ENCODE measurements at places on chromosomes 2 and 18.

- DNase-seq = no peak
Observed at GRCh38 chr2:56475191-56475590, 291.4 kb downstream of the CCDC85A start.

GRCh38 chr2:29606104-29607037 lies 315.0 kb downstream of the ALK start:
- no peak for DNase-seq

DNA sequence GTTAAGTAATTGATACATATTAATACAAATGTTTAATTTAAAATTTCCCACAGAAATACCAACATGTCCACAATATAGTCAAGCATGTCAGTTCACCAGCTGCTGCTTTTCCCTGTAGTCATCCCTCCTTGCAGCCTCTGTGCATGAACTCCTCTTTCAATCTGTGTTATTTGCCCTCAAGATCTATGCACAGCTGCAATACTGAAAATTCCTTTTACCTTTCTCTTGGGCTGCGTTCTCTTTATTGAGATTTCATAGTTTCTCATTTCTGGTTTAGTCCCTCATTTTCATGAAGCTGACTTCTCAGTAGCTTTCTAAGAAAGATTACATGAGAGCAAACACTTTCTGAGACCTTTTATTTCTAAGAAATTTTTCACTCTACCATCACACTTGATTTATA lies 464.9 kb downstream of the PARD3B start:
- no peak for DNase-seq

DNA sequence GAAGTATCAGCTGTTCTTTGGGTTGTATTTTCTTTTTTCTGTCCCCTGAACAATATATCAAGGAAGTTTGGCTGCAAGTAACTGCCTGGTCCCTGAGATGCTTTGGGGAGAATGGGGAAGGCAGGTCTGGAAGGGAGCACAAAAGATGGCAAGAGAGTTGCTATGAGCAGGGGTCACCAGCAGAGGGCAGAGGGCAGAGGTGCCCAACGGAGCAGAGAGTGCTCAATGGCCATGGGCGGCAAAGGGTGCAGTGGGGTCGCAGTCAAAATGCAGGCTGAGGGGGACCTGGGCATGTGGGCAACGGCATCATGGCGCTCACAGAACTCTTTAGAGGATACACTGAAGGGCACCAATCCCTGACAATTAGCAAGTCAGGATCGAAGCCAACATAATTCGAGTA lies 107.7 kb upstream of the ATP8B1 start:
- no peak for DNase-seq

GRCh38 chr18:63454497-63454896 lies 22.3 kb upstream of the SERPINB5 start:
- DNase-seq = no peak

DNA sequence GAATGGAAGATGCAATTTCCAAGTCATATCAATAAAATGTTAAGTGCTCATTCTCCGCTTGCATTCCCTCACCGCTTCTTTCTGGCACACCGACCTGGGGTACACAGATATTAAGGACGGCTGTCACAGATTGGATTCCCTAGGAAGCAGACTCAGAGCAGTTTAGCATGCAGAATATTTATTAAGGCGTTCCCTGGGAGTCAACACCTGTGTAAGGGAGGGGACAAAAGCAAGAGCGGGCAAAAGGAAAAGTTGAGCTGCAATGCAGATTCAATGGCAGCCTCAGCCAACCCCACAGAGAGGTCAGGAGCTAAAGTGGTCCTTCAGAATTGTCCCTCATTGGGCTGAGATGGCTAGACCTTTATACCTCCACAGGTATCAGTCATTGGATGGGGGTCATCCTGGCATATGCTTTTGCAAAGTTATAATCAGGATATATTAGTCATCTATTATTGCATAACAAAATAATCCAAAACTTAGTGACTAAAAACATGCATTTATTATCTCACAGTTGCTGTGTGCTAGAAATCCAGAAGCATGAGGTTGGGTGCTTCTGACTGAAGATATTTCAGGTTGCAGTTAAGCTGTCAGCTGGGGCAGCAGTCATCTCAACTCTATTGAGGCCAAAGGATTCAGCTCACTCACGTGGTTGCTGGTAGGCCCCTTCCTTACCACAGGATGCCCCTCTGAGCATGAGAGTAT lies 27.0 kb upstream of the INO80D start:
- DNase-seq = no peak

DNA sequence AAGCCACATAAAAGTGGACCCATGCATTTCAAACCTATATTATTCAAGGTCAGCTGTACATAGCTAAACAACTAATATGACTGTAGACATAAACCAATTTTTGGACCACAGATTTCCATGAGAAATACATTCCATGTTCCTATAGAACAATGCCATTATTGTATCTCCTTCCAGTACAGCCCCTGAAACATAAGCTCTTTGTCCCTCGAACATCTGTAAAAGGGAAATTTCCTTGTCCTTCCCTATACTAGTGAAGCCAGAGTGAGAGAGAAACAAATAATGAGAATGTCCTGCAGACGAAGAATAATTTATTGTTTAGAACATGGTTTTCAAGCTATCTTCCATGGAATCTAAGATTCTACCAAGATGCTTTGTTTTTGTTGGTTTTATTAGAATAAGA lies 75.3 kb downstream of the GORASP2 start:
- no peak for DNase-seq

GRCh38 chr2:70939001-70939838 lies 3.5 kb downstream of the ATP6V1B1 start:
- DNase-seq = no peak

GRCh38 chr2:132731441-132731840 lies 61.4 kb upstream of the LYPD1 start:
- no peak for DNase-seq

- no peak for DNase-seq
Observed at GRCh38 chr2:47777277-47777937, 5.5 kb upstream of the MSH6 start.

DNA sequence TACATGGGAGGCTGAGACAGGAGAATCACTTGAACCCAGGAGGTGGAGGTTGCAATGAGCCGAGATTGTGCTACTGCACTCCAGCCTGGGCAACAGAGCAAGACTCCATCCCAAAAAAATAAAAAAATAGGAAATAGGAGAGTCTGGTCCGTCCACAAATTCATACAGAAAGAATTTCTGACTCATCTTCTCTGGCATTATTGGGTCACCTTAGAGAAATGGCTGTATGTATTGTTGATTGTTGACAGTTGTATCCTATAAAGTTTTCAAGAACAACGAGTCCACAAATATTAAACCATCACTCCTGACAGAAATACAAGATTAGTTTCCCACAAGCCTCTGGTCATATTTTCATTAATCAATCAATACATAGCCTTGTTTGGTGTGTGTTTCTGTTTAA lies 20.4 kb downstream of the RBM43 start:
- no peak for DNase-seq

DNA sequence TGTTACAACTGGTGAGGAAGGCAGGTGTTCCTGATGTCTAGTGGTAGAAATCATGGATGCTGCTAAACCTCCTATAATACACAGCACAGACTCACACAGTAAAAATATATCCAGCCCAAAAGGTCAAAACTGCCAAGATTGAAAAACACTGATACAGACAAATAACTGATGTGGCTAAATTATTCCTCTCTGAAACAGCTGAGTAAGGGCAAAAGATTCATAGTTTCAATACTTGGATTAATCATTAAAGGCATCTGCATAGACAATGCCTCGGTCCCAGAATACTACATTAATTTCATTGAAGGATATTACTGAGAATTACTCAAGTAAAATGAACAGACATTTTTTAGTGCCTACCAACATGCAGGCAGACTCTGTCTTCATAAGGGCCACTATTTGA lies 180.7 kb upstream of the CRIM1 start:
- DNase-seq = no peak

- no peak for DNase-seq
Observed at GRCh38 chr2:218904176-218904575, 23.5 kb downstream of the WNT10A start.

DNA sequence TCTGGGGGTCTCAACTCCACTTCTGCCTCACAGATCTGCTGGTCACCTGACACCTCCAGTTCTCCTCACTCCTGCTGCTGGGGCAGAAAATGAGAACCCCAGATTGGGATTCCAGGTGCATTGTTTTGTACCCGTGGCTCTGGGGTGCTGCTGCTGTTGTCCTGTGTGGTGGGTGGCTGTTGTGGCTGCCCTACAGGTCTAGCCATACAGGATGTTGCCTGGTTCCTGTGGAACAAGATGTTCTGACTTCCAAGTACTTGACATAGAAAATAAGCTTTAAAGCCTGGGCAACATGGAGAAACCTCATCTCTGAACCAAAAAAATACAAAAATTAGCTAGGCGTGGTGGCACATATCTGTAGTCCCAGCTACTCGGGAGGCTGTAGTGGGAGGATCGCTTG lies 38.1 kb downstream of the CHRNA1 start:
- no peak for DNase-seq

DNA sequence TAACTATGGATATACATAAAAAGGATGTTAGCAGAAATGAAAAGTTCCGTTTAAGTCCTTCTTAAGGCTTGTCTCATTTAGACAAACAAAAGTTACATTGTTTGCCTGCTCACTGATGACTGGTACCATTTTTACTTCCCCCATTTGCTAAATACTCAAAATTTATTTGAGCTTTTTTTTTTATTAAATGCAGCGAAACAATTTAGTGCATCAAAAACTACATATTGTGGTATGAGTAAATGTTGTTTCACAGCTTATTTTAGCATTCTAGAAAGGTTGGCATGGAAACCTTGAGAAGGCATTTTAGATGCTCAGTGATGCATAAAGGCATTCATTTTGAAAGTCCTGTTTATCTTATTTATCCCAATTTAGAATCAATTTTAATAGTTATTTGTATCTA lies 100.0 kb downstream of the MAP2 start:
- DNase-seq = no peak

GRCh38 chr2:231642631-231643494 lies 50.2 kb downstream of the TEX44 start:
- DNase-seq = peak; percentile 26

- no peak for DNase-seq
Observed at GRCh38 chr18:55999641-56000040, 411.6 kb upstream of the TCF4 start.

DNA sequence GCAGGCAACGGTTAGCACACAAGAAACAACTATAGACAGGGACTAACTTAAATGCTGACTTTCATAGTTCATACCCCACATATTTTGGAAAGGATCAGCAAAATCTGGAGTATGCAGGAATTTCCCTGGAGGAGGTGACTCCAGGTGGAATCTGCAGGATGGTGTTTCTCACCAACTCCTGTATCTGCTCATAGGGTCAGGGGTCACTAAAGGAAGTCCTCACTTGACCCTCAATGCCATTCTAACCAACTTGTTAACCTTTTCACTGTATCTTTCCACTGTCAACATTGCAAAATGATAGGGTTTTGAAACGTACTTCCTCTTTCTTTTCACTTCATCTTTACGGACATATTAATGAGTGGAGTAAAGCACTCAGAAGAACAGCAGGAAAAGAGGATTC lies 207.0 kb upstream of the CXCR4 start:
- no peak for DNase-seq

GRCh38 chr2:149185942-149186490 lies 144.4 kb upstream of the LYPD6 start:
- DNase-seq = no peak

- DNase-seq = no peak
Observed at GRCh38 chr18:28588884-28589549, 412.1 kb upstream of the CDH2 start.

DNA sequence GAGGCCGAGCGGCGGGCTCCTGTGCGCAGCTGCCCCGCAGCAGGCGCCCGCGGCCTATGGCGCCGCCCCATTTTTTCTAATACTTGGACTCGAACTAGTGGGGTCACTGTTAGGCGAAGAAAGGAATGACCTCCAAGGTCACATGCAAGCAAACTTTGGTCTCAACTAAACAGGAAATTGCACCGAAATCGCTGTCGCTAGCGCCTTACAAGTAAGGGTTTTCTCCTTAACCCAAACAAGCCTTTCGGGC lies 339 bp downstream of the ACAA2 start:
- DNase-seq = no peak

- DNase-seq = no peak
Observed at GRCh38 chr2:48626047-48626446, 8.4 kb downstream of the GTF2A1L start.

GRCh38 chr18:34358923-34359322 lies 134.2 kb upstream of the NOL4 start:
- DNase-seq = no peak

- no peak for DNase-seq
Observed at GRCh38 chr2:121279476-121280220, 5.4 kb downstream of the TFCP2L1 start.

GRCh38 chr2:121018136-121019061 lies 266.6 kb downstream of the TFCP2L1 start:
- no peak for DNase-seq

- DNase-seq = no peak
Observed at GRCh38 chr2:194566907-194567660, 1089.9 kb upstream of the SLC39A10 start.

DNA sequence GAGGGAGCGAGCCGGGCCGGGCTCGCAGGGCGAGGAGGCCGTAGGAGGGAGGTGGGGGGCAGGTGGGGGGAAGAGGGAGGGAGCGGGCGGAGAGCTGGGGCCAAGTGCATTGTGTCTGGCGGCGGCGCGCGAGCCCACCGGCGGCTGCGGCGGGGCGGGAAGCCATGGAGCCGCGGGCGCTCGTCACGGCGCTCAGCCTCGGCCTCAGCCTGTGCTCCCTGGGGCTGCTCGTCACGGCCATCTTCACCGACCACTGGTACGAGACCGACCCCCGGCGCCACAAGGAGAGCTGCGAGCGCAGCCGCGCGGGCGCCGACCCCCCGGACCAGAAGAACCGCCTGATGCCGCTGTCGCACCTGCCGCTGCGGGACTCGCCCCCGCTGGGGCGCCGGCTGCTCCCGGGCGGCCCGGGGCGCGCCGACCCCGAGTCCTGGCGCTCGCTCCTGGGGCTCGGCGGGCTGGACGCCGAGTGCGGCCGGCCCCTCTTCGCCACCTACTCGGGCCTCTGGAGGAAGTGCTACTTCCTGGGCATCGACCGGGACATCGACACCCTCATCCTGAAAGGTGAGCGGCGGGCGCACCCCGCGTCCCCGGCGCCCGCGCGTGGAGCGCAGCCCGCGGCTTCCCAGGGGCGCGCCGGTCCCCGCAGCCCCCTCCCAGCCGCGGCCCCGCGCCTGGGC lies at the start of gene TMEM178A:
TMEM178A (plus strand) TSS at position 107 of the 680 bp plus-strand sequence; CDS start at position 165, 58 bp downstream.
- no peak for DNase-seq

GRCh38 chr2:234099266-234099665 lies 48.8 kb downstream of the SPP2 start:
- DNase-seq = no peak

DNA sequence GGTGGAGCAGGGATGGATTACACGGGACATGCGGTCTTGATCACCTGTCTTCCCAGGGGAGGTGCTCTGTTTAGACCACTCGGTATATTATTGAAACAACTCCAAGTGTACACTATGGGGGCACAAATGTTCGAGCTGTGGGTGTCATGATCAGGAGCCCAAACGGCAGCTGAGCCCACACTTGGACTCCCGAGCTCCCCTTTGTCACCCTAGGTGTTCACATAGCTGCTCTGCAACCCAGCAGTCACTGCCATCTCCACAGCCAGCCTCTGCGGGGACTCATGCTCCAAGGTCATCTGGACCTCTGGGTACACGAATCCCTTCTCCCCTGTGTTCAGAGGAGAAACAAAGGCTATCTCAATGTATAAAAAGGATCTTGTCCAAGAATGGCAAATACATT lies 46.0 kb downstream of the CAPN13 start:
- DNase-seq = no peak

Data from activated CD8-positive, alpha-beta memory T cell treated with anti-CD3 and anti-CD28 coated beads for 1 hour (primary cell).